ENCODE measurements at places on chromosomes 6 and 20. TPM values are rescaled to one million over a fixed set of nuclear protein-coding genes. Genes with fewer than 3 reads are reported as not detected.

Gene NKX2-2
- total RNA-seq: not detected

Gene GGTLC1
- not detected for total RNA-seq

DNA sequence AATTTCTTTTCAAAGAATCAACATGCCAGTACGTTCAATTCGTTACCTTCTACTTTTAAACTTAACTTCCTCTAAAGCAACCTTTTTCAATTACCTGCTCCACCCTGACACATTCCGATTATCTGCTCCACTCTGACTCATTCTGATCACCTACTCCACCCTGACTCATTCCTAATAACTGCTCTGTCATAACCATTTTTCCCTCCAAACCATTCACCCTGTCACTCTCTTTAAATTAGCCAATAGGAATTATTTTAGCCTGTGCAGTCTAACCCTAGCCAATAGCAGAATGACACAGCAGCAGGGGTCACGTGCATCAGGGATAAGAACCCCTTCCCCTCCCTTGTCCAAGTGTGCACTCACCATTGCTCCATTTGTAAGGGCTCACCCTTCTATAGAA, 557.4 kb upstream of the EYS start:
- no peak for DNase-seq

DNA sequence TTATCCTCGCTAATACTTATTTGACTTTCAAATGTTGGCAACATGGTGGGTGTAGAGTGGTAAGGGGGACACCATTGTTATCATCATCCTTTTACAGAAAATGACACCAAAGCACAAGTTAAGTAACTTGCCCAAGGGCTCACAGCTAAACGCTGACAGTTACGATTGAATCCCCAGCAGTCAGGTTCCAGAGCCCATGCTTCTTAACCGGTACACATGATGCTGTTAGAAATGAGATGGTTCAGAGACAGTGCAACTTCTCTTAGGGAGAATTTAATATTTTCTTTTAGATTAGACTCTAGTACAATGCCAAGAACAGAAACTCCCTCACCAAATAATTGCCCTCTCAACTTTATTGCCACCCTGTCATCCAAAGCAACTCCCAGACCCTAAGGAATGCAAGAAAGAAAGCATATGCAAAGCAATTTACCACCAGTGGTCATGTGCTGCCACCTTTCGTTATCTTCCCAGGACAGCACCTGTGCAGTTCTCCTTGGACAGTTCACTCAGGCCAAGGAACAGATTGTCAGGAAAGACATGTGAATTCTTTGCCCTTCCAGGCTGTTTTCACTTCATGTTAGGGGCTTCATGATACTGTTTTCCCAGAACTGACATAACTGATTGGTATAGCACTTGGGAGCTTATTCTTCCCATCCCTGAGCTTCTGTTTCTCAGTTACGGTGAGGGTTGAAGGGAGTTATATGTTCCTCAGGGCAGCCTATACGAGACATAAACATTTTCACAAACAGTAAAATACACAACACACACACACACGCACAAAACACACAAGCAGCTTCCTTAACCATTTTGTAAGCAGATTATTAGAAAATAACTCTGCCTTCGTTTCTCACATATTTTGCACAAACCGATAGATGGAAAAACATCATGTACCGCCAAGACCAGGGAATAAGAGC, 5.1 kb downstream of the HLA-DMA start:
- peak; percentile 62 for DNase-seq

- DNase-seq: no peak
Observed at GRCh38 chr6:15947923-15948322, 181.0 kb upstream of the MYLIP start.

Data from activated CD8-positive, alpha-beta T cell treated with anti-CD3 and anti-CD28 coated beads for 36 hours (primary cell).